ENCODE measurements at places on chromosomes 7 and 10.

DNA sequence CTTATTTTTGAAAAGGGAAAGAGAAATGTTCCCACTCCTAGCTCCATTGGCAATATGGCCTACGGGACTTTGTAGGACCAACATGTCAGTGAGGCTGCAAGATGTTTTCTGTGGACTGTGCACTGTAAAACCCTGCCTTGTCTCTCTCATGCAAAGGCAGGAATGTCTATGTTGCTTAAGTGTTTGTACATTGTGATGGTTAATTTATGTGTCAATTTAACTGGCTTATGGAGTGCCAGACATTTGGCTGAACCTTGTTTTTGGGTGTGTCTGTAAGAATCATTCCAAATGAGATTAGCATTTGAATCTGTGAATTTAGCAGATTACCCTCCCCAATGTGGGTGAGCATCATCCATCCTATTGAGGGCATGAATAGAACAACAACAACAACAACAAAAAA lies 4.1 kb upstream of the PCLO start:
- DNase-seq = no peak

DNA sequence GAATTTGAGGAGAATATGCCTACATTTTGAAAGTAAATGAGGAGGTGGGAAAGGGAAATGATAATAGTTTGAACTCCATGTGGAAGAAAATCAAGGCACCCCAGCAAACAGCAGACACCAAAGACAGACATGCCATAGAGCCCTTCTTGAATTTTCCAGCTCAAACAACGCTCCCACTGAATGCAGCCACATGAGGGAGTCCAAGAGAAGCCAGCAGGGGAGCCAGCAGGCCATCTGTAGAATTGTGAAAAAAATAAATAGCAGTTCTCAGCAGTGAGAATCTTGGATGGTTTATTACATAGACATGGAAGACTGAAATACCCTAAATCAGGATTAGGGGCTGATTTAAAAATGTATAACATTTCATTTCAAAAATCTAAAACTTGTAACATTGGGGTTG lies 1567.3 kb upstream of the LRRTM3 start:
- no peak for DNase-seq

DNA sequence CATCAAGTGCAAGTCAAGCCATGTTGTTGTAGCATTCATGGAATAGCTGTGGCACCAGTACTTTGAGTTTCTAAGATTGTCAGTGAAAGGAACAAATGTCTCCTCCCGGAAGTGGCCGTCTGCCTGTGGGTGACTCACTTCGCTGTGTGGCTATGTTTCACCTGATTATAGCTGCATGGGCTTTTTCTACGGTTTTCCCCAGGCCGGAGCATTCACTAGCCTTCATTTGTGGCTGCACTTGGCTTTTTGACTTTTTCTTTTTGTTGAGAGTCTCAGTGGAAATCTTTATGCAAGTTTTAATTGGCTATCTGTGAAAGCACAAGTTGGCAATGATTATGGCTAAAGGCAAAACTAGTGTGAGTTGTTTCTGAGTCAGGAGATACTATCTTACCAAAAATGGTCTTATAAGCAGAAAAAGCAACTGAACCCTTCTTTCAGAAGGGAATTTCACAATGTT lies 35.0 kb downstream of the SRI start:
- no peak for DNase-seq

GRCh38 chr10:45008524-45009161 lies 7.9 kb downstream of the ZNF22 start:
- DNase-seq = peak; percentile 73

GRCh38 chr7:69603937-69604494 lies 5.7 kb downstream of the AUTS2 start:
- peak; percentile 27 for DNase-seq

DNA sequence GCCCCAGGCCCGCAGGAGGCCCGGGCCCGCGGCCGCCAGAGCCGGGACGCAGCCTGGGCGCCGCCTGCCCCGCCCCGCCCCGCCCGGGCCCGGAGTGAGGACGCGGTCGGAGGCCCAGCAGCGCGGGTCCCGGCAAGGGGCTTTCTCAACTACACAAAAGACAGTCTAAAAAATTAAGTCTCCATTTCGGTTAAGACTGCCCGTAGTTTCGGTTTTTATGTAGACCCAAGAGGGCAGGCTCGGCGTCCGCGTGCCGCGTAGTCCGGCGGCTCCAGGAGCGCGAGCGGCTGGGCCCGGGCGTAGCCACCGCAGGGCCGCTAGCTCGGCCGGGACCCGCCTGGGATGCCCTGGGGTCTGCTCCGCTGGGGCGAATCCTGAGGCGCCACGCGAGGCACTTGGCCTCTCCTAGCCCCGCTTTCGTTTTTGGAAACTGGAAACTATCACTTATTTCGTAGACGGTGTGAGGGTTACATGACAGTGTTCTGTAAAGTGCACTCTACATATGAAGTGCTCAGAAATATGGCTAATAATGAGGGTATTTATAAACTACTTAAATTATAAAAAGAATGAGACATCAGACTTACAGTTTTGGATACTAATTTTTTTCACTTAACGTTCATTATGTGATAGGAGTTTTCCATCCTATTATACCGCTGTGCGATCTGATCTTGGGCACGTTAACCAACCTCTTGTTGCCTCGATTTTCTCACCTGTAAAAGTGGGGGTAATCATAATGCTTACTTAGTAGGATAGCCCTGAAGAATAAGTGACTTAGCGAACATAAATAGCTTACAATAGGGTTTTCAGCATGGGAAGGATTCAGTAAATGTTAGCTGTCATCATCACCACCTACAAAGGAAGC lies 573 bp downstream of the BLVRA start:
- DNase-seq = peak; percentile 43

GRCh38 chr10:3765146-3765545 lies 19.9 kb downstream of the KLF6 start:
- DNase-seq = peak; percentile 65

DNA sequence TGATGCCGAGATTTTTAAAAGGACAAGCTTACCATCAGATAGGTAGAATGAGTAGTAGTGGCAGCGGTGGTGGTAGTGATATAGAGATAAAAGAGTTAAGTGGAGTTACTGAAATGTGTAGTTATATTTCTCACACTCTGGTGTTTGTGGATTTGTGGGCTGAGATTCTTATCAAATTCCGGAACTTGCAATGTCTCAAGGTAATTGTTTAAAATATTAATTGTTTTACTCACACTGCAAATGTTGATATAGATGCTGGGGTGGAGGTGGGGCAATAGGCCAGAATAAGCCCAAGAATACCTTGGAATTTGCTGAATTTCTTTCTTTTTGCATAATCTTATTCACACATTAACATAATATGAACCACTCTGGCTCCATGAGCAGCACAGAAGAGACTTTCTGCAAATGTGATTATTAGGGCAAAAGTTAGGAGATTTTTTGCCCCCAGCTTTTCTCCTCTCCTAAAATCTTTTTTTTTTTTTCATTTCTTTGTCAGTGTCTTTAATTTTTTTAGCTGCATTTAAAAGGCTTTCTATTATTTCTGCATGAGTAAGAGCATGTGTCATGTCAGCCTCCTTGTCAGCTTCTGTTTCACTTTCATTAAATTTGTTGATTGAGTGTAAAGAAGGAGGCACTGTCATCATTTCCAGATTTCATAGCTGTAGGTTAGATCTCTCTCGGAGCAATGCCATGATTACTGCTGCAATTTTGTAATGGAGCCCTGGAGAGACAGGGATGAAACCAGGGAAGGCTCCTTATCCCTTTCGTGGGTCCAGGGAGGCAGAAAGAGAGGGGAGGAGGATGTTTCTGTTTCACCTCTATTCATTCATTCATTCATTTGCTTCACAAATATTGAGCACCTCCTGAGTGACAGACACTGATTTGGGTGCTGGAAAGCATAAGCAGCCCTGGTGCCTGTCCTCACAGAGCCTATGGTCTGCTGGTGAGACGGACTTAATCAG lies 13.1 kb upstream of the SGMS1 start:
- peak; percentile 68 for DNase-seq

DNA sequence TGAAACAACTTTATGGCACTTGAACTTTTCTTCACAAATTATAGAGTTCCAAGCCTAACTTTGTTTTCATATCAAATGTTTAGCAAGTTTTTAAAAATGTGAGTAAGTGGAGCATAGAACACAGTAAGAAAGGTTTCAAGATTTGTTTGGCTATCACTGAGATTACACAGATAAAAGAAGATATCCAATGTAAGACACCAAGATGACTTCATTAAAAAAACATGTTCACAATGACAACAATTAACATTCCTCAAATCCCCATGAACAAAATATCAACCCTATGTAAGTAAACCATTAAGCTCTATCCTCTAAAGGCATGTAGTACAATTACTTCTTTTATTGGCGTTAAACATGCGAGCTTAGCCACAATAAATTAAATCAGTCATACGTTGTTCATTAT lies 129.7 kb downstream of the RELN start:
- no peak for DNase-seq

- DNase-seq = no peak
These were observed 6.1 kb downstream of the KCNH2 start for GRCh38 chr7:150972023-150972468.

GRCh38 chr10:8298896-8299570 lies 244.5 kb downstream of the GATA3 start:
- DNase-seq = no peak

DNA sequence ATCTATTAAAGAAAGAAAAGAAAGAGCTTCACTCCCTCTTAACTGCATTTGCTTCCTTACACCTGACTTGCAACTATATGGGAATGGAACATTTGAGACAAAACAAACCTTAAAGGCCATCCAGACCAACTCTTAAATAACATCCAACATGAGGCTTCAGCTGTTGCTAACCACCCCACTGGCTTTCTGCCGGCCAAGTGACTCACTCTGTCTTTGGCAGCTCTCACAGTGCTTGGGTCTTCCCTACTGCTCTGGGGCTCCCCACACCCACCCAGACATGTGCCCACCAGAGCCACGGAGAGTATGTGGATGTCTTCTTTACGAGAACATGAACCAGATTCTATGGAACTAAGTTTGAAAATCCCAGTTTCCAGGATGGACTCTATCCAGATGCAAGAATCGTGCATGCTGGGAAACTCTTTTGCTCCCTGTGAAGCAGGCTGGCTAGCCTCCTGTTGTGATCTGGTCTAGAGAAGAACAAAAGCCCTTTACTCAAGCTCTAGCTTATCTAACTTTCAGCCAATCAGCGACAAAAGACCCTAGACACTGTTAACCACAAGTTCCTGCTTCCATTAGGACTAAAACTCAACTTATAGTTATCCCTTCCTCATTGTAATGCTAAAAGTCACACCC lies 245.7 kb downstream of the TCERG1L start:
- DNase-seq = no peak

- DNase-seq = no peak
These were observed 24.1 kb downstream of the GRIFIN start for GRCh38 chr7:2452074-2452507.

- DNase-seq = peak; percentile 40
These were observed 74.7 kb upstream of the ITGB1 start for GRCh38 chr10:33032654-33033151.

GRCh38 chr10:98394851-98395440 lies 20.0 kb downstream of the PYROXD2 start:
- no peak for DNase-seq

- DNase-seq = no peak
These were observed 3.0 kb downstream of the DOCK1 start for GRCh38 chr10:126908225-126908624.

GRCh38 chr7:83478616-83479015 lies 170.3 kb downstream of the SEMA3E start:
- DNase-seq = no peak

DNA sequence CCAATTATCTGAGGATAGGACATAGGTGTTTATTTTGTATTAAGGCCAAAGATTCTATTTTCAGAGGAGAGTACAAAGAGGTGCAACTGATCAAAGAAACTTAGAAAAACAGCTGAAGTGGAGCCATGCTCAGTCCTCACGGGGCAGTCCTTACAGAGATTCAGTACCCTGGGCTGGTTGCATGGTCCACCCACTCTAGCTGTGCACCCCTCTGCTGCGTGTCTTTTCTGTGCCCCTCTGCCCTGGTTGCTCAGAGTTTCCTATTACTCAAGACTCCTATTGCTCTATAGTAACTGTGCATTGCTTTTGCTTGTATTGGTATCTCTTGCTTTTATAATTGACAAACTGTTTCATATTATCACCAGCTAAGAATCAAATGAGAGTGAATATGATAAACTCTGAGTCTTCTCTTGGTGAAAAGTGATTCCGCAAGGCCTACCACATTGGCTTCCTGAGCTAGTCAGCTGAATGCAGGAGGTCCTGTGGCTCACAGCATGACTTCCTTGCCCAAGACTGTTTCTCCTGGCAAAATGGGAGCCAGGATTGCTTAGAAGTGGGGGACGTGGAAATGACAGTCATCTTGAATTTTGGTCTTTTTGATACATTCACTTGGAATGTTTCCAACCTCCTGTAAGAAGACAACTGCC lies 137.0 kb downstream of the GLCCI1 start:
- no peak for DNase-seq

DNA sequence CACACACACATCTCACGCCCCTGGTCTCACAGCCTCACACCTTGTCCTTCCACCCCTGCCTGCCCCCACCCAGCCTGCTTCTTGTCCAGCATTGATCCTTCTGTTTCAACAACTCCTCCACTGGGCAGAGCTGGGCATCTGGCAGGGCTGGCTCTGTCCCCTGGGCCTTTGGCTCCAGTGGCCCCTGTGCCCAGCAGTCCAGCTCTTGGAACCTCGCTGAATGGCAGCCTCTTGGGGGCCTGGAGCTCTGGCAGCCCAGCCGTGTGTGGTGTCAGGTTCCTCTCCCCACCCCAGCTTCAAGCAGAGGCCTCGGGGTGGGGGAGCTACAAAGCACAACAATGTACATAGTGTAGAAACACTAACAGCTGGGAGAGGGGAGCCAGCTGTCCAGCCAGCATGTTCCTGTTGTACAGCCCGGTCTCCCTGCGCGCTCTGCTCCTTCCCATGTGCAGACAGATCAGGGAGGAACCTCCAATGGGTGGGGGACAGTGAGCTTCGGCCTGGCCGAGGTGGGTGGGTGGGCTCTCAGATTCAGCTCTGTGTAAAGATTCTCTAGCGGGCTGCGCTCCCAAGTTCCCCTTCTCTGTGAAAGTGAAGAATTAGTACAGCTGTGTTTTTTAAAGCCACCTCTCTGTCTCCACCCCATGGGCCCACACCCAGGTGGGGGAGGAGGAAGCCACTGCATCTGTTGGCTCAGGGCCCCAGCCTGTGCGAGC lies 19.4 kb downstream of the ZMIZ2 start:
- peak; percentile 54 for DNase-seq

GRCh38 chr7:31102973-31103850 lies 51.1 kb downstream of the ADCYAP1R1 start:
- no peak for DNase-seq

GRCh38 chr10:13048762-13049161 lies 47.2 kb upstream of the CCDC3 start:
- DNase-seq = no peak

- DNase-seq = no peak
These were observed 416.4 kb downstream of the TCERG1L start for GRCh38 chr10:130895161-130895560.

DNA sequence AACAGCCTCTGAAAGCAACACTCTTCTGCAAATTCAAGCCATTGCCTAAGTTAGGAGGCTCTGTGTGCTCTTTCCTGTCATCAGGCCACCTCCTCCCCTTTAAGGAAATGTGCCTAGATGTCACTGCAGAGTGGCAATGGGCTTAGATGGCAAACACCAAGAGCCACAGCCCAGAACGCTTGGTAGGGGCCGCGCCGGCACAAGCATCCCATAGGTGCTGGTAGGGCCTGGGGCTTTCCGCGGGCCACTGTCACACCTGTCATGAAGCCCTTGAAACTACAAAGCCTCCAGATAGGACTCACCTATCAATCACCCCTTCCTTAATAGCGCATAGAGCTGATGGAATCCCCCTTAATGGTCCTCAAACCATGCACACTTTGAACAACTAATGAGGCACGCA lies 299.9 kb downstream of the GRID1 start:
- DNase-seq = no peak
